ENCODE measurements at places on chromosomes 2 and 18.
A peak's percentile ranks its signal among the peaks of the same experiment; 100 is the strongest.

GRCh38 chr2:14535156-14535555, 97.4 kb upstream of the LRATD1 start:
- DNase-seq = no peak

DNA sequence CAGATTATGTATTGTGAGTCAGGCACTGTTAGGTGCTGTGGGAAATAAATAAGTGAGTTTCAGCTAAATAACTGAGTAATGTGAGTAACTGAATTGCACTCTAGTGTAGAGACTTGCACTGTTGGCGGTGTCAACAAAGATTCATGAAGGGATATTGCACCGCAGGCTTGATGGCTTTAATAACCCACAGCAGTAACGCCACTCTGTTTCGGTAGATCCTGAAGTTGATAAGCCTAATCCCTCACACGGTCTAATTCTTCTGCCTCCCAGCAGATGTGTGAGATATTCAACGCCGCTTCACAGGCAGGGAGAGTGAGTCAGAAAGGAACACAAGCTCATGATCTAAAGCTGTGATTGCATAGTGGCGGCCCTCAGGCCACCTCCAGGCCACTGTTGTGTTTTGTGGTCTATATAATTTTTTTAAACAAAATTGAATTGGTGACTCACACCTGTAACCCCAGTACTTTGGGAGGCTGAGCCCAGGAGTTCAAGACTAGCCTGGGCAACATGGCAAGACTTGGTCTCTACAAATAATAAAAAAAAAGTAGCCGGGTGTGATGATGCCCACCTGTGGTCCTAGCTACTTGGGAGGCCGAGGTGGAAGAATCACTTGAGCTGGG, 94.3 kb downstream of the LIPG start:
- DNase-seq = no peak

GRCh38 chr2:176709149-176709951, 440.1 kb downstream of the MTX2 start:
- DNase-seq = no peak

- no peak for DNase-seq
Measured at GRCh38 chr2:240620859-240621258, 4.4 kb upstream of the GPR35 start.

DNA sequence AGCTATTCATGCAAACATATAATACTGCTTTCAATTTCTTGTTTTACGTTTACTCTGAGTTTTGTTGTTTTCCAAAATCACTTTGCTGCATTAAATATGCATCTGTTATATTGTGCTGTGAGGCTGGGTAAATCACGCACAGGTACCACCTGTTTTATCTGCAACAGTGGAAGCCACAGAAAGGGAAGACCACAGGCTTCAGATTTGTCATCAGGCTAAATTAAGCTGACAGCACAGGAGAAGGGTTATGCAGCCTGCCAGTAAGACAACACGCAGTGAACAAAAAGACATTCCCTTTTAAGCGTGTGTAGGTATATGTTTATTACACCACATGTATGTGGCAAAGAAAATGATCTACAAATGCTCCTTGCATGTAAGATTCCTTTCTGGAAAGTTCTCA, 38.2 kb downstream of the ZNF516 start:
- DNase-seq = no peak

DNA sequence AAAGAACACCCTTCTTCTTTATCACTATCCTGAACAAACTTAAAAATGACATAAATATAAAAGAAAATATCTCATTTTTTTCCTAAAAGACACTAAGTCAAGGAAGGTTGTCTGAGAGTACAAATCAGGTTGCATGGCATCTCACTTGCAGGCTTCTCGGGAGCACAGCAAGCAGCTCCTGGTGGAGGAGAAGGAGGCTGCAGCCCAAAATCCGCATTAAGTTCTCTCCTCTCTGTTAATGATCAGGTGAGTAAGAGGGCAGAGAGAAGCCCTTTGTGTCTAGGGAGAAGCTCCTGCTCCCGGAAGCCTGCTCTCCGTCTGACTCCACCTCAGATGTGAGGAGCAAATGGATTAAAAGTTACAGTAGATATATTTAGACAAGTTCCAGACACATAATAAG, 35.0 kb upstream of the DOK6 start:
- DNase-seq = no peak

GRCh38 chr2:120246546-120247300, 5.9 kb upstream of the RALB start:
- no peak for DNase-seq

GRCh38 chr2:44716131-44716530, 225.4 kb upstream of the SIX3 start:
- DNase-seq = no peak

DNA sequence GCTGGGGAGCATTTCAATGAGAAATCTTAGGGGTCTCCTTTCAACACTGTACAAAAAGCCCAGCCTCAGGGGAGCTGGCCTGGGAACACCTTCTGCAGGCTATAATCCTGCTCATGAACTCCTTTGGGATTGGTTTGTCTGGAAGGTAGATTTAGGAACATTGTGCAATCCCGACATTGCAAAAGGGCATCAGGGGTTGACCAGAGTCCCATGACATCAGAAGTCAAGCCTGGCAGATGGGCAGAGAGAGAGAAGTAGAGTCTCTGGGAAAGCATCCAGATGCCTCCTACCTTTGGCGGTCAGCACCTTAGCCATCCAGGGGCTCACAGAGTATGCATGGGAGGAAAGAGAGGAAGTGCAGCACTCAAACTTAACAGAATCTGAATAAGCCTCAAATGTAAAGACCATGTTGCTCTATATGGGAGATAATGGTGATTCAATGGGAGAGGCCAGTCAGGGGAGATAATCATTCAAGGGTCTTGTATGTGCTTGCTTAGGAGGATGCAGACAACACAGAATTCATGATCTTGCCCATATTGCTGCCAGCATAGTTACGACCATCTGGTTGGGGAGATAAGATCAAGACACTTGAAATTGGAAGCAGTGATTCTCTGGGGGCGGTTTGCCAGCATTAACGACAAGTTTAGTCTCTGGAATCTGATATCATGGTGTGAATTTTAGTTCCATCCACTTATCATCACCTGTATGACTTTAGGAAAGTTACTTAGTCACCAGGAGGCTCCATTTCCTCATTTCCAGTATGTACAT, 58.3 kb upstream of the UPP2 start:
- no peak for DNase-seq

GRCh38 chr2:107462181-107462580, 364.5 kb upstream of the RGPD4 start:
- DNase-seq = no peak

- no peak for DNase-seq
Measured at GRCh38 chr2:232434091-232434490, 21.9 kb upstream of the ALPI start.

- no peak for DNase-seq
Measured at GRCh38 chr2:30456579-30456978, 9.5 kb downstream of the LCLAT1 start.

GRCh38 chr2:186559370-186559769, 30.5 kb upstream of the ITGAV start:
- DNase-seq = no peak

GRCh38 chr18:56146565-56146964, 491.8 kb downstream of the TXNL1 start:
- DNase-seq = no peak

DNA sequence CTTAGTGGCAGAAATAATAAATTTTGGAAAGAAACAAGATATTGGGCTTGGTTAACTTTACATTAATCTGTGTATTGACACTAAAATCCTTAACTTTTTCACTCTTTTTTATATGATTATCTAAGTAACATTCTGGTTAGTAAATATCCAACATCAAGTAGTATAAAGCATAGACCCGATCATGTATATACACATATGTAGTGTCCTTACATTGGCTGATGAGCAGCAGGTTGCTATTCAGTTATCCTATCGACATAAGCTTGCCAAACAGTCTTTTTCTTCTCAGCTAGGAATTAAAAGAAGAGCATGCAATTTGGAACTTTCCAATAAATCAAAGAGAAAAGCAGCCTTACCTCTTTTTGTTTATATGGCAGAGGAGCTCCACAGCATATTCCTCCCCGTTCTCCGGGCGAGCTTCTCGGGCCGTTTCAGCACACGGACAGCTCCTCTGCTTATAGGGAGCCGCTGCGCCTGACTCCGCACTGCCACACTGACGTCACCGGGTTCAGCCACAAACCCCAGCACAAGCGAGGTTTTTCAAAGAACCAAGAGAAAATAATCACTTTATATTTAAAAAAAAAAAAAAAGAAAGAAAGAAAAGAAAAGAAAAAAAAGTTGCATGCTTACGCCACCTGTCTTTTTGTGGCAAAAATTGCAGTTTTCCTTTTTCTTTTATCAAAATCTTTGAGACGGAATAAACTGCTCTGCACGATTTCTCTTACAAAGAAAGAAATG, at the start of gene SCG2:
Gene SCG2 (minus strand): TSS at position 430 of the 735 bp plus-strand sequence. CDS start 3,079 bp downstream, outside the sequence.
- DNase-seq = peak; percentile 56

DNA sequence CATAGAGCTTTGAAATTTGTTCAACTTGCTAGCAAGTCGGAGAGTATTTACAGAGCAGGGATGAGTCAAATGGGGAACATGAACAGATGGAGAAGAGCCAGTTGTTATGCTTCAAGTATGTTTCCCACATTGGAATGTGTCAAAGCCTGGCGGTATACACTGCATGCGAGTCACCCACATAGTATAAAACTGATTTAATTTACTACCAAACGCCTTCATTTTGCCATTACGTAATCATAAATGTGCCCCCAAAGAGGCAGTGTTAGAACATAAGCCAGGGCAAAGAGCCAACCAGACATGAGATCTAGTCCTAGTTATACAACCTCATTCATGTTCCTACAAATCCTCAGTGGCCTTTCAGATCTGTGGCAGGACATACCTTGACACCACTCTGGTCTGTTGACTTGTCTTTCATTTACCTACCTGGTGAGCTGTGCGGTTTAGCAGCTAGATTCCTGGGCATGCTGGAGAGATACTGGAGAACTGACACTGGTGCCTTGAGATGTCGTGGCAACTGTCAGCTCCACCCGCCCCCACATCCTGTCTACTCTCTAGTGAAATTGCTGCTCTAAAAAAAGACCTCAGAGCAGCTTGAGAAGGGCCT, 21.7 kb upstream of the NRP2 start:
- no peak for DNase-seq

DNA sequence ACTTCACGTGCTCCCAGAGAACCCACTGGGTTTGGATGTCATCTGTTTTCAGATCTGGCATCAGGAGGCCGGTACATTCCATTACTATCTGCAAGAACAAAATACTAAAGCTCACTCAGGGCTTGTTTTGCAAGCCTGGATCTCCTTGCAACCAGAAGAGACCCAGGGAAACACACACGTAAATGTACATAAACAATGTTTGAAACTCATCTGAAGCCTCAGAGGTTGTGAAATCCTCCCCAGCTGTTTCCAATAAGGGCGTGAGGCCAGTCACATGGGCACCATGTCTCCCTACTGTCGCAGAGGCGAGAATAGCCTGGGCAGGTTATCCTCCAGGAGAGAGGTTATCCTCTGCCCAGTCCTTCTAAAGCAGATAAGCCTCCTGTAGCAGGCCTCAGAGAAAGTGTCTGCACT, 186.9 kb downstream of the GFPT1 start:
- DNase-seq = no peak

DNA sequence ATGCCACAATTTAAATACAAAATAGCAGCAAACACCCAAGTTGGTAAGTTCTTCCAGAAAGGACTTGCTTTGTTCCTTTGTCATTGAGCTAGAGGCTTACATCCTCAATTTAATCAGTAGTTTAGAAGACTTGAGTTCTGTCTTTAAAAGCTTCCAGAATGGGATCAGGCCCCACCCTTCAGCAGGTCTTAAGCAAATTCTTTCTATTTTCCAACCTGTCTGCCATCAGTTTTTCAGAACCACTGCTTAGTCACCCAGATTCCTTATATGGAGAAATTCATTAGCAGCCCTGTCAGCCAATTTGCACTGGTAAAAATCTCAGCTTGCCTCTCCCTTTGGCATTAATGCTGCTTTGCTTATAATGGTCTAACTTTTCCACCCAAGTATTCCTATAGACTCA, 263.6 kb upstream of the HNMT start:
- DNase-seq = no peak

GRCh38 chr18:44564922-44565321, 115.8 kb upstream of the SETBP1 start:
- no peak for DNase-seq

GRCh38 chr2:190674966-190675650, 26.2 kb downstream of the NAB1 start:
- no peak for DNase-seq

GRCh38 chr2:220704810-220705209, 867.3 kb downstream of the EPHA4 start:
- DNase-seq = no peak

GRCh38 chr2:174385201-174385600, 10.3 kb upstream of the SCRN3 start:
- DNase-seq = no peak

DNA sequence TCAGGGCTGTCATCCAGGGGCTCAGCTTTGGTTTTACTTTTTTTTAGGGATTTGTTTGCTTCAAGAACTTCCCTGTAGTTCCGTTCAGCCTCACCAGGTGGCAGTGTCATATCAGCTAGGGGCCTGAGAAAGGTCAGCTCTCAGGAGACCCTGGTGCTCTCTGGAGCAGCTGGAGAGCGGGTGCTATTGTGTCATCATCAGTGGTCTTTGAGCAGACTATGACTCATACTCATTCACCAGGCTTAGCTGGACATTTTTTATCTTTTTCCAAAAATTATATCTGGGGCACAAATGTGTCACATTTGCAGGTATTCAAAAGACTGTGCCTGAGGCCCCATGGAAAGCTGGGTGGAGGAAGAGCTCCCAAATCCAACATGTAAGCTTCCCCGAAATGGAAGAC, 24.4 kb downstream of the ZNF892 start:
- peak; percentile 70 for DNase-seq

GRCh38 chr18:79405019-79405780, 9.5 kb downstream of the NFATC1 start:
- DNase-seq = no peak

GRCh38 chr2:152062125-152063091, 36.4 kb downstream of the CACNB4 start:
- DNase-seq = no peak

- no peak for DNase-seq
Measured at GRCh38 chr2:165238295-165238694, 919 bp upstream of the SCN2A start.

GRCh38 chr18:24022161-24022560, 7.6 kb downstream of the TTC39C start:
- DNase-seq = no peak

DNA sequence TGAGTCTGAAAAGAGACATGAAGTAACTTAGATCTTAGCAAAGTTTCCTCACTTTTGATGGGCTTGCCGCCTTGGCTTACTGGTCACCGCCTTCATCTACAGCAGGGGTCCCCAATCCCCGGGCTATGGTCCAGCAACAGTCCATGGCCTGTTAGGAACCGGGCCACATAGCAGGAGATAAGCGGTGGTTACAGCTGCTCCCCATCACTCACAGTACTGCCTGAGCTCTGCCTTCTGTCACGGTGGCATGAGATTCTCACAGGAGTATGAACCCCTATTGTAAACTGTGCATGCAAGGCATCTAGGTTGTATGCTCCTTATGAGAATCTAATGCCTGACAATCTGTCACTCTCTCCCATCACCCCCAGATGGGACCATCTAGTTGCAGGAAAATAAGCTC, 72.9 kb downstream of the BIN1 start:
- no peak for DNase-seq

DNA sequence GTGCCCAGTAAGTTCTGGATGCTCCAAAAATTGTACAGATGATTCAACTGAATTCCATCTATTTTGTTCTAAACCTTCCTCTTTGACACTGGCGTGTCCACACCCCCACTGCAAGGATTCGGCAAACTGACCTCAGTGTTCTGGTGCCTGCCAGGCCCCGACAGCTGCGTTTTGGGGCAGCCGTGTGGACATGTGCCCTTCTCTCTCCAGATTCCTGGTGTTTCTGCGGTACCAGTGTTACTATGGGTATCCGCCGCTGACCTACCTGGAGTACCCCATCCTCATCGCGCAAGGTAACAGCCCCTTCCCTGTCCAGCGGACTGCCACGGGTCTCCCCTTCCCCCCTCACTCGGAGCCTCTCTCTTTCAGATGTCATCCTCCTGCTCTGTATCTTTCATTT, 5.0 kb downstream of the SLC66A3 start:
- DNase-seq = no peak
